B cell (primary cell): ENCODE measurements at places on chromosomes 7 and 10. TPM values are rescaled to one million over a fixed set of nuclear protein-coding genes. Genes with fewer than 3 reads are reported as not detected.

DNA sequence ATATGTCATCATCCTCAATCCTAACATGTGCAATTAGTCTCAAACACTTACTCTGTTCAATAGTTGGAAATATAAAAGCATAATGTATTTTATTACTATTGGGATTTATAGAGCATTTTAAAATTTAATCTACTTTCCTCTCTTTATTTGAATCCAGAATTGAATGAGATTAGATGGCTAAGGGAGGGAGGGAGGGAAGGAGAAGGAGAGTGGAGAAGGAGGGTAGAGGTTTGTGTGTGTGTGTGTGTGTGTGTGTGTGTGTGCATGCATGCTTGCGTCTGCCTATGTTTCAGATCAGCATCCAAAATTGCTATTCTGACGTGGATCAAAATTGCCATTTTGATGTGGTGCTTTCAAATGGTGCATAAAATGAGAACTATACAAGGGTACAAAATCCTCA, 90.8 kb downstream of the NRP1 start:
- DNase-seq = no peak
- H3K27ac ChIP-seq = no peak overlapping the region
- H3K4me3 ChIP-seq = no peak overlapping the region
- H3K4me1 ChIP-seq = peaks cover 3% of the 10 kb centered on the region
- H3K36me3 ChIP-seq = no peaks in the 10 kb centered on the region

Gene OR2A7
- total RNA-seq = 1.3 and 2.7 TPM in 2 replicates

Gene FAM180A
- not detected in 2 replicates for total RNA-seq

DNA sequence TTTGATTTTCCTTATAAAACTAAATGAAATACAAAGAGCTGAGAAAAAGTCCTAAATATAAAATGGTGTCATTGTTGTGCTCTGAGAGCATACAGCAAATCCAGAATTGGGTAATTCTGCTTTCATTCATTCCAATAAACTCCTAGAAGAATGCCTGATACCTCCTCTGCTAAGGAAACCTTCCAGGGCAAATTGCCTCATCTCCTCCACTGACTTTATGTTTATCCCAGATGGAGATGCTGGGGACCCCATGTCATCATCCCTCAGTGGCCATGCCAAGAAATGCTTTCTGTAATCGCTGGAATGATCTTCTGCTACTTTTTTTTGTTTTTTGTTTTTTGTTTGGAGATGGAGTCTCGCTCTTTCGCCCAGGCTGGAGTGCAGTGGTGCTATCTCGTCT, 119.3 kb upstream of the PRKCQ start:
- H3K27ac ChIP-seq = no peak overlapping the region
- no peak for DNase-seq
- no peak overlapping the region for H3K4me3 ChIP-seq

Gene FAM3C
- 73.1 and 75.4 TPM in 2 replicates for total RNA-seq

DNA sequence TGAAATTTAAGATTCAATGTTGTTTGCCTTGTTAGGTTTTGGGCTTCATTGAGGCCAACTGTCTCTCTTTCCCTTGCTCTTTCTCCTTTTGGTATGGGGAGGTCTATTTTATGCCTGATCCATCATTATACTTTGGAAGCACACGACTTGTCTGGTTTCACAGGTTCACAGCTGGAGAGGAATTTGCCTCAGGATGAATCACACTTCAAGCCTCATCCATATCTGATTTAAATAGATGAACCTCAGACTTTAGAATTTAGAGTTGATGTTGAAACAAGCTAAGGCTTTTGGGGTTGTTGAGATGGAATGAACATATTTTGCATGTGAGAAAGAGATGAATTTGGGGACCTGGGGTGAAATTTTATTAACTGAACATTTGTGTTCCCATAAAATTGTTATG, 150.5 kb upstream of the IGFBP3 start:
- no peak for DNase-seq
- no peaks in the 10 kb centered on the region for H3K36me3 ChIP-seq
- H3K27ac ChIP-seq = no peak overlapping the region
- H3K4me1 ChIP-seq = no peaks in the 10 kb centered on the region

DNA sequence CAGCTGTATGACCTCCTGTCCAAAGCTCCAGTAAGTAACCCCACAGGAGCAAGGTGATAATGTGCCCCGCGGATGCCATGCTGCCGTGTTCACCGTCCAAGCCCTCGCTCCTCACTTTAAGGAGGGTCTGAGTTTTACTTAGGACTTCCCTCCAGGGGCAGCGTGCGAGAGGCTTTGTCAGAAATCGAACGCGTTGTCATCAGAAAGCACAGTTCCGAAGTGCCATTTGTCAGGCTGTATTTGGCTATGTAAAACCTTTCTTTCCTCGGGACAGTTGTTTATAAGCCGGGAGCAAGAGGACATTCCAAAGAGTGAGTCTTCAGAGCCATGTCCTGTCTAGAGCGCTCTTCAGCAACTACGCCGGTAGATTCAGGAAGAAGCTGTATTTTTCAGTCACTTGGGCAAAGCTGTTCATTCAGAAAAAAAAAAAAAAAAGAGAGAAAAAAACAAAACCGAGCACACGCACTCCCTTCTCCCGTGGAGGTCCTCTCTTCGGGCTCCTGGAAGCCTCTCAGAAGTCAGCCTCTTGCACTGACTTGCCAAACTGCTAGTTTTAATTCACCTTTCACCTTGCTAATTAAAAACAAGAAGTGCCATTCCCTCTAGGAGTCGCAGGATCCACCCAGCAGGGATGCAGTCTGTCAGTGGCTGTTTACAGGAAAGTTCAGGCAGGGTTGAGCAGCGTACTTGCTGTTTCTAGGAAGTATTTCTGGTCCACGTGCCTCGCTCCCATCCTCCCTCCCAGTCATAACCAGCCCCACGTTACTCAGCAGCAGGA, at the start of gene SEMA3E:
Gene SEMA3E (minus strand): TSS at position 676 of the 778 bp plus-strand sequence.
- H3K4me1 ChIP-seq = no peaks in the 10 kb centered on the region
- DNase-seq = no peak
- H3K36me3 ChIP-seq = no peaks in the 10 kb centered on the region
- H3K27me3 ChIP-seq = no peaks in the 10 kb centered on the region

Gene WNT2
- total RNA-seq = not detected in 2 replicates

- no peaks in the 10 kb centered on the region for H3K36me3 ChIP-seq
- H3K27me3 ChIP-seq = no peaks in the 10 kb centered on the region
Measured at GRCh38 chr10:78458983-78459638, 425.4 kb downstream of the RPS24 start.

GRCh38 chr7:105015390-105015965, 1.5 kb downstream of the KMT2E start:
- peak overlapping the region; percentile 100 for H3K27ac ChIP-seq
- peaks cover 46% of the 10 kb centered on the region for H3K4me1 ChIP-seq
- H3K36me3 ChIP-seq = no peaks in the 10 kb centered on the region
- H3K4me3 ChIP-seq = peak overlapping the region; percentile 95
- DNase-seq = peak; percentile 41

Gene SLC29A4
- 0.24 and 0.67 TPM in 2 replicates for total RNA-seq

- no peaks in the 10 kb centered on the region for H3K36me3 ChIP-seq
- no peaks in the 10 kb centered on the region for H3K4me1 ChIP-seq
- no peaks in the 10 kb centered on the region for H3K27me3 ChIP-seq
- no peak overlapping the region for H3K27ac ChIP-seq
Measured at GRCh38 chr7:1275451-1276381, 43.0 kb downstream of the UNCX start.

Gene WEE2
- total RNA-seq = not detected in 2 replicates

- peaks cover 9% of the 10 kb centered on the region for H3K36me3 ChIP-seq
- no peak for DNase-seq
- H3K4me1 ChIP-seq = no peaks in the 10 kb centered on the region
- no peaks in the 10 kb centered on the region for H3K27me3 ChIP-seq
- no peak overlapping the region for H3K4me3 ChIP-seq
Measured at GRCh38 chr10:45532480-45532879, 140.1 kb downstream of the ZFAND4 start.
